ENCODE measurements at places on chromosomes 2 and 18.

GRCh38 chr2:160241251-160242137, 41.4 kb upstream of the ITGB6 start:
- DNase-seq, result no peak

GRCh38 chr2:65367524-65367923, 64.9 kb downstream of the SPRED2 start:
- DNase-seq, result peak; percentile 51

DNA sequence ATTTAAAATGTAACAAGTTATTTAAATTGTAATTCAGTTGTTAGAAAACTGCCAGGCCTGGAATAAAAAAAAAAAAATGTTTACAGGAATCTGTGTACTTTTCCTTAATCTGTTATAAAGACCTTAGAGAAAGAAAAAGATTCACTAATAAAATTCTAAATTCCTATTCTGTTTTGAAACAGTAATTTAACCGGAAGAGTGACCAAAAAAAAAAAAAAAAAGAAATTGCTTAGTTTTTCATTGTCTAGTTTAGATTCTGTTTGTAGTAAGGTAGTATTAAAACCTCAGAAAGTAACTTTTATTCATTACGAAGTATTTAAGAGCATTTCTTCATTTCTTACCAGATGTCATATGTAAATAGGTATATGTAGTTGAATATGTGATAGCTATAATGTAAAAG, 2.5 kb downstream of the REL start:
- no peak for DNase-seq

DNA sequence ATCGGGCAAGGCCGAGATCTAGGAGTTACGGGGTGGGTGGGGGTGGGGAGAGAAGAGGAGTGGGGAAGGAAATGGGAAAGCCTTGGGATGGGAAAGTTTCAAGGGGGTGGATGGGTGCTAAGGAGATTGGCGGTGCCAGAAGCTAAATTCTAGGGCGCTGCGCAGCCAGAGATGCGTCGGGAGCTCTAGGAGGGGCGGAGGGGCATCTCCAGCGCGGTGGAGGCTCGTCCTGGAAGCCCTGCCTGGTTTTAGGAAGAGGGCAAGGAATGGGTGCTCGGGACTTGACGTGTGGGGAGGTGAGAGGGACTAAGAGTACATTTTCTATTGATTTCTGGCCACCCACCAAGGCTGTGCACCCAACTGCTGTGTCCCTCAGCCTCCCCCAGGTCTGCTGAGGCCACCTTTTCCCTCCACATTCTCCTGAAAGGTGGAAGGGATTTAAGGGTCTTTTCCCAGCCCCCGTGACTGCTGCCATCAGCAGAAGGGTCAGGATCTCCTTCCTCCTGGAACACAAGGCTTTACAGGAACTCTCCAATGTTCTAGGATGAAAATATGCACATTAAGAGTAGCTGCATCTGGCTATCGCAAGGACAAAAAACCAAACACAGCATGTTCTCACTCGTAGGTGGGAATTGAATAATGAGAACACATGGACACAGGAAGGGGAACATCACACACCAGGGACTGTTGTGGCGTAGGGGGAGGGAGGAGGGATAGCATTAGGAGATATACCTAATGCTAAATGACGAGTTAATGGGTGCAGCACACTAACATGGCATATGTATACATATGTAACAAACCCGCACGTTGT, 1.4 kb downstream of the C2orf72 start:
- no peak for DNase-seq

- no peak for DNase-seq
Measured at GRCh38 chr2:200735061-200735460, 76.6 kb upstream of the BZW1 start.
